Stimulated activated CD8-positive, alpha-beta memory T cell treated with anti-CD3 and anti-CD28 coated beads, Interleukin-15, amount 100 ng/mL, for 24 hours (primary cell): ENCODE measurements at places on chromosomes 3 and 15.

- no peak for DNase-seq
These were observed 43.7 kb downstream of the MAGI1 start for GRCh38 chr3:65995030-65995429.

GRCh38 chr15:60511351-60512031, 32.5 kb upstream of the ICE2 start:
- DNase-seq = no peak

- DNase-seq = no peak
These were observed 30.7 kb downstream of the TRPM1 start for GRCh38 chr15:31070867-31071266.

DNA sequence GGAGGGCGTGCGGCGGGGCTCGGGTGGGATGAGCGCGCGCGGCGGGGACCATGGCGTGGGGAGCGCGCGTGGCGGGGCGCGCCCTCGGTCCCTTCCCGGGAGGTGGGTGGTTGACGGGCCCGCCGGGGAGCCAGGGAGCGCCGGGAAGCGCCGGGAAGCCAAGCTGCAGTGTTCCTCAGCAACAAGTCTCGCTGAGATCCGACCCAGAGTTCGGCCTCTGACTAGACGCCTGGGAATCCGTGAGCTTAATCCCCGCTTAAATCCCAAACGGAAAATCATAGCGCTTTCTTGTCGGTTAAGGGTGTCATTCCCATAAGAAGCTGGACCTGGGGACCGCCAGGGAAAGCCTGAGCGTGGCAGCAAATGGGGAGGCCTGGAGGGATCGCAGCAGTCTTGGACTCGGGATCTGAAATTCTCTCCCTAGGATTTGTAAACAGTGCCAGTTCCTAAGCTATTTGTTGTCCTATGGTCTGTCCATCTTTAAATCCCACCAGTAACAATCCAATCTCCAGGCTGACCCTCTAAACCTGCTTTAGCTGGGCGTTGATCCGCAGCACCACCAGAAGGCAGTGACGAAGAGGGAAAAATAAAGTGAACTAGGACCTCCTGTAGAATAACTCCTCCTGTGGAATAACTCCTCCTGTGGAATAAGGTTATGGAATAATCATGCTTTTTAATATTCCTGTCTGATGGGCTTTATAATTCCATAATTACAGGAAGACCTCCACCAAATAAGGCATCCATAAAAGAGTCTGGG, 570 bp upstream of the NEDD4 start:
- no peak for DNase-seq

DNA sequence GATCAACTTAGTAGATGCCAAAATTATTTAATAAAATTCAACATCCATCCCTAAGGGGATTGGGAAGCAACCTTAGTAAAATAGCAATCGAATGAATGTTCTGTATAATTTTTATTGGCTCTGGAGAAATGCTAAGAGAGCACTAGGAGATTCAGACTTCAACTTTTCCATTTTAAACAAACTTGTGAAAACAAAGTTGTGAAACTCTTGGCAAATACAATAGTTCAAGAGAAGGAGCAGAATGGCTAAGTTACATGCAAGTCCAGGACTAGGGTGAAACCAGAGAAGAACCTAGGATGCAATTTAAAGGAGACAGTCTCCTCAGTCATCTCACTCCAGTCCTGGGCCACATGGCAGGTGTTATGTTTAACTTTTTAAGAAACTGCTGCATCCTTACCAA, 16.7 kb upstream of the ZNF280D start:
- no peak for DNase-seq

- no peak for DNase-seq
These were observed 230.7 kb downstream of the SHQ1 start for GRCh38 chr3:72617424-72618024.

DNA sequence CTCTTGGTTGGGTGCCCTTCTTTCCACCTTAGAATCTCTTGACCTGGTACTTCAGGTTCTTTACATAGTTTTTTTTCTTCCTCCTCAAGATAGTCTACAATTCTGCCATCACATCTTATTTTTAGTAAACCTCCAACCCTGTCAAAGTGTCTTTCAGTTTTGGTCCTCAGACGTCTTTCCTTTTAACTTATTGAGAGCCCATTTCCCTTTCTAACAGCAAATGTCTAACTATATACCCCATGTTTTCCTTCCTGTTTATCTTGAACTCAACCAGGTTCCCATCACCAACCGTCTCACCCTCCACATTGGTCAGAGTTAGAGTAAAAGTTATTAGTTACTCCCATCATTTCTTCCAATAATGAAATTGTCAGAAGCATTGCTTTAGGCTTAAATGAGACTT, 10.4 kb downstream of the KBTBD12 start:
- DNase-seq = no peak

DNA sequence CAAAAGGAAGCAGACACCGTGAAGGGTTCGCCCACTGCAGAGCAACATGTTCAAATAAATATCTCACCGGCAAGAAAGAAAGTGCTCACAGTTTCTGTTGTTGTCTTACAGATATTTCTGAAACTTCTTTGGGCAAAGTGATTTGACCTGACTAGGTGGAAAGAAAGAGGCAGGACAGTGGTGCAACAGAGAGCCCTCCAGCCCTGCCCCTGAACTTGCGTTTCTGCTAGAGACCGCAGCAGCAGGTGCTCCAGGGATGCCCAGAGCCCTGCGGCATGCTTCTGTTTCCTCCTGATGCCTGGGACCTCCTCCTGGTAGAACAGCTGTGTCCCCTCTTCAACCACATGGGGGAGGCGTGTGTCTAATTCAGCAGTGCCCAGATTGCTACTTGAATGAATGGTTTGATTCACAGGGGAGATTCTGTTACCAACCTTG, 123.4 kb downstream of the ATP10A start:
- no peak for DNase-seq

- no peak for DNase-seq
These were observed 17.2 kb downstream of the CPA3 start for GRCh38 chr3:148882288-148882687.

DNA sequence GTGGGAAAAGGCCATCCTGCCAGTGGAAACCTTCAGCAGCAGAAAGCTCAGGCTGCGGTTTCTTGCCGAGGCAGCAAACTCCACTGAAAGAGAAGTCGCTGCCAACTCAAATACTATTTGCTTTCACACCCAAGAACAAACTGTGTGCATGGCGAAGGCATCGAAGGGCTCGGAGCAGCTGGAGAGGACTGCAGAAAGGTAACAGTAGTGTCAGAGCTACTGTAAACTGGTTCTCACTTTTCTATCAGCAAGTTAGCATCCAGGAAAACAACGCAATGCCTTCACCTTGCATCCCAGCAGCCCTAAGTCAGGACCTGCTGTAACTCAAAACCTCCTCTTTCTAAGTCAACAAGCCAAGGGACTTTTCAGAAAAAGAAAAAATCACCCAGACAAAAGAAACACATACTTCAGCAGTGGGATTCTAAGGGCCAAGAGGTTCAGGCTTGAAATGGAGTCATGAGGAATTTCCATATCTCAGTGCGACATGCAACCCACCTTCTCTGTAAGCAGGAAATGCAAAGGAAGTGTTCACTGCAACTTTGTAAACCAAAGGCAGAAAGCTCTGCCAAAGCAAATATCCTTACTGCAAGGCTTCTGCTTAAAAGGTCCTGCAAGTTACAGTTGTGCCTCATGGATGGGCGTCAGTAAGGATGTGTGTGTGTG, 193.5 kb downstream of the FOXP1 start:
- DNase-seq = no peak

- DNase-seq = no peak
These were observed 216.2 kb upstream of the CHRNA7 start for GRCh38 chr15:31814082-31814481.

GRCh38 chr3:17942856-17943255, 200.4 kb upstream of the TBC1D5 start:
- DNase-seq = no peak

DNA sequence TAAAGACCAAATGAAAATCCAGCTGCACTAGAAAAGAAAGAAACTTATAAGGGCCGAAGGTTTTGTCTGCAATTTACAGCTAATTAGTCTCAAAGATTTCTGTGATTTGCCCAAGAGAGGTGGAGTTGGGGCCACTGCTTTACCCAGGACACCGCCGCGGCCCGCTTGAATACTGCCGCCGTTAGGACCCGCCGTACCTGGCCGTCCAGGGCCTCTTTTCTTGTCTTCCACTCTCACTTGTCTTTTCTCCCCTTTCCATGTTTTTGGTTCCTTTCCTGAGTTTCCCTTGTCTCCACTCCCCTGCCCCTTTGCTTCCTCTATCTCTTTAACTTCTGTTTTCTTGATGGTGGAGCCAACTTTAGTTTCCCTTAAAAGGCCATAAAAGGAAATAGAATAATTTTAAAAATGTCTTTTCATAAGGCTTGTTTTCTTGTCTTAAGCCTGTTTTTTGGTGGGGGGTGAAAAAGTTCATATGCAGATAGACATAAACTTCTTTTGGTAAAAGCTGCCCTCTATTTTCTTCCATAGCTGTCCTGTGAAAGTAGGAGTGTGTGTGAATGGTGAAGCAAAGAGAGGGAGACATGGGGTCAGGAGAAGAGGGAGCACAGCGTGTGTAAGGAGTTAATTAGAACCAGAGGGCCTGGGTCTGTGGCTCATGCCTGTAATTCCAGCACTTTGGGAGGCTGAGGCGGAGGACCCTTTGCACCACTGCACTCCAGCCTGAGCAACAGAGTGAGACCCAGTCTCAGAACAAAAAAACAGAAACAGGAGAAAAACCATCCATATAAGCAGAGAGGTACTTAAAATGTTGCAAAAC, 16.0 kb upstream of the CCNL1 start:
- DNase-seq = no peak

GRCh38 chr3:25555695-25556437, 108.8 kb downstream of the TOP2B start:
- DNase-seq = no peak

- no peak for DNase-seq
These were observed 83.5 kb downstream of the C3orf70 start for GRCh38 chr3:185069037-185070030.

- no peak for DNase-seq
These were observed 73.1 kb upstream of the SPATA12 start for GRCh38 chr3:56987238-56987895.

GRCh38 chr15:65580287-65580686, 30.6 kb downstream of the INTS14 start:
- no peak for DNase-seq

GRCh38 chr3:16697443-16698147, 92.4 kb upstream of the DAZL start:
- no peak for DNase-seq

- DNase-seq = no peak
These were observed 92.9 kb downstream of the NCEH1 start for GRCh38 chr3:172617976-172618375.

- DNase-seq = no peak
These were observed 53.4 kb downstream of the CHDH start for GRCh38 chr3:53792866-53793265.

- DNase-seq = no peak
These were observed 196.1 kb upstream of the TLE3 start for GRCh38 chr15:70293591-70294470.

GRCh38 chr15:66603301-66604179, 37.7 kb upstream of the LCTL start:
- DNase-seq = peak; percentile 50

DNA sequence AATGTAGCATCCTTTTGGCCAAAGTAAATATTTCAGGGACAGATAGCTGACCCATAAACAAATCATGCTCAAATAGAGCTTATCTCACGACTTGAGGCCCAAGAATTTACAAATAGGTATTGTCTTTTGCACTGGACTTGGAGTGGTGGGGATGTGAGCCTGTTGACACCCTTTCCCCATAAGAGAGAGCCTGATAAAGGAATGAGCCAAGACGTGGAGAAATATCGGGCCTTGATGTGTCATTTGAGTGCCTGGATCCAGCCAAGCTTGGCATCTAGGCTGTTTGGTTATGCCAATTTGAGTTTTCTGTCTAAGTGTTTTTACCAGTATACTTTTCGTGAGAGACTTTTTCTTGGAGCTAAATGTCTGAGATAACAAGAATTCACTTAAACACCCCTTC, 112.9 kb upstream of the RGMA start:
- DNase-seq = no peak

- no peak for DNase-seq
These were observed 56.6 kb upstream of the ARHGEF3 start for GRCh38 chr3:56858331-56858730.

GRCh38 chr15:94032571-94032970, 198.8 kb upstream of the MCTP2 start:
- DNase-seq = no peak

DNA sequence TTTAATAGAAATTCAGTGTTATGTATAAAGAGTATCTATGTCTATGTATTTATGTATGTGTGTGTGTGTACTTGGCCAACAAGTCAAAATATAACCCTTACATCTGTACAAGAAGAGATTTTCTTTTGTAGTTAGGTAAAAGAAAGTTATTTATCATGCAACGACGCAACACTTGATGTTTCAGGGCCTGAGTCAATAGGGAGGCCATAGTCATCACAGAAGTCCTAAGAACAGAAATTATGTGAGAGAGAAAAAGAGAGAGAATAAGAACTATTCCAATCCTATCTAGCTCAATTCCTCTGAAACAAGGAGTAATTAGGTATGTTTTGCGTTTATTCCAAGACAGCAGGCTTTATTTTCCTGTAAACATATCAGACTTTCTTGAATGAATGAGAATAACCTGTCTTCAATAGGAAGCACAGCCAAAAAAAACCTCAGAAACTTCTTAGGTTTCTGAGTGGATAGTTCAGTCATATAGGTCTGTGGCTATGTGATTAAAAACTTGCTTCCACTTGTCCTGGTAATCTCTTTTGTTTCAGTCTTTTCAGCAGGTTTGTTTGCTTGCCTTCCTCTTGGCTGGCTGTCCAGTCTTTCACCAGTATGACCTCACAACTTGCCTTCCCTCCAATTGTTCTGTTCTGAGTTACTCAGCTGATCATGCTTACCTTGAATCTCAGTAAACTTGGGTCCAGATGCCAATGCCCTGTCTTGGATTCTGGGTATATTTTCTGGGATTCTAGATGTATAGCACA, 382.4 kb upstream of the GBE1 start:
- no peak for DNase-seq

- no peak for DNase-seq
These were observed 40.7 kb downstream of the STARD9 start for GRCh38 chr15:42616107-42616506.

DNA sequence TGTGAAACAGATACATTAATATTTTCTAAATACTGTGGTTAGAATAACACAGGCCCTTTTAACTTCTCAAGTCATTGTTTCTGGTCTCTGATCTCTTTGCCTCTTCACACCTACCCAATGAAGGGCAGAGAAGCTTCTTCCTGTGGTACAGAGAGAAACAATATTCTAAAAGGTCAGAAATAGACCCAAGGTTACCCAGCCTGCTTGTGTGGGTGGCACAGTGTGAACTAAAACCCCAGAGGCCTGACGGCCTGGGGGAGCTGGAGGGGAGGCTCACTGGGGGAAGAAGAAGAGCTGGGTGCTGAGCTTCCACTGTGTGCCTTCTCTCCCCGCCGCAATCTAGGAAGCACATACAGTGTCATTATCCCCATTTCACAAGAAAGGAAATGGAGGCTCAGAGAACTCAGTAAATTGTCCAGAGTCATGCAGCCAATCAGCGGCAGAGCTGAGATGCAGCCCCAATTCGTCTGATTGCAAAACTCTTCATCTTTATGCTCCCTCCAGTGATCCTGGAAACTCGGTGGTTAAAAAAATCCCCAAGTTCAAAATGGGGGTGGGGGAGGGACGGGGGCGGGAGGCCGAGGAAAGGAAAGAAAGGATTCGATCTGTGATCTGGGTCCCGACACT, 64.1 kb upstream of the HEG1 start:
- DNase-seq = no peak
